Left lung (tissue), 14 donors: ENCODE measurements at places on chromosomes 1 and 21. TPM values are rescaled to one million over a fixed set of nuclear protein-coding genes. Genes with fewer than 3 reads are reported as not detected.

- DNase-seq: no peak
These were observed 27.7 kb downstream of the PLPP3 start for GRCh38 chr1:56551691-56552090.

DNA sequence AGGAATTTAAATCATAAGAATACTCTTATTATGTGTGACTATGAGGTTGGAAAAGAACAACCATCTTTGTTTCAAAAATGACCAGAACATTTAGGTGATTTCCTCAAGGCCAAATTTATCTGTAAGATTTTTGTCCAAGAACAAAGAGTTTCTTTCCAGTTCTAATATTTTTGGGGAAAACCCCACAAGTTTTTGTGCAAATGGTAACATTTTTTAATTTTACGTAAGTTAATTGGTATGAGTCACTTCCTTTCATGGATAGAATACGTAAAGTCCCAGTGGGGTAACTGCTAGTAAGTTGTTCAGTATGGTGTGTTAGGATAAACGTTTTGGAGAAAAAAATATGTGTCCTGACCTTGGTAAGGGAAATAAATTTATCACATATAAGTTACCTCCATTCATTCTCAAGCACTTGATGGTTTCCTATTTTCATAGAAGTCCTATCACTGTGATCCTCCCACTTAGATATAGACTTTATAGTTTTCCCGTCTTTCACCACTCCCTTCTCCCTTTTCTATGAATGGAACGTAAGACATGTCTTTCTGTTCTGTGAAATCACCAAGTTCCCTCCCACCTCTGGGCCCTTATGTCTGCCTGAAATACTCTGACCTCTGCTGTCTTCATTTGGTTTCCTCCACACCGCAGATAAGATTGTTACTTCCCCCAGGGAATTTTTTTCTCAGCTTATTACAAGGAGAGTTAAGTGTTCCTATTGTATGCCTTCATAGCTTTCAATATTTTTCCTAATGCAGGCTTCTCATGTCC, 34.9 kb upstream of the TSNAX start:
- DNase-seq: no peak

Gene ZNF691
- polyA plus RNA-seq: 18.0 TPM

Gene TCP10L
- 1.5 TPM for polyA plus RNA-seq

DNA sequence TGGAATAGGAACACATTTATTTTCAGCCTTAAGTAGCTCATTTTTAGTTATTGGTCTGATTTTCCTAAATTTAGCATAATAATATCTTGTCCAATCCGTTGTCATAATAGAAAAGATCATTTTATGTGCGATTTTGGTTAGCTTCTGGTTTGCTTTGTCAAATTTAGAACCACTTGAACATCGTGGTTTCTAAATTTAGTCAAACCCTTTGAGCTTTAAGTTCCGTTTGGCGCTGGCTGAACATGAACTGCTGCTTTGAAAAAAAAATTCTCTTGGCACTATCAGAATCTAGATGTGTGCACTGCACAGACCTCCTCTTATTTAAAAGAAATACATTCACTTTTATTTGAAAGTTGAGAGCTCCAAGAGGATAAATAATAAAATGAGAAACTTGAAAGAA, 370.6 kb downstream of the PTPRC start:
- DNase-seq: no peak

DNA sequence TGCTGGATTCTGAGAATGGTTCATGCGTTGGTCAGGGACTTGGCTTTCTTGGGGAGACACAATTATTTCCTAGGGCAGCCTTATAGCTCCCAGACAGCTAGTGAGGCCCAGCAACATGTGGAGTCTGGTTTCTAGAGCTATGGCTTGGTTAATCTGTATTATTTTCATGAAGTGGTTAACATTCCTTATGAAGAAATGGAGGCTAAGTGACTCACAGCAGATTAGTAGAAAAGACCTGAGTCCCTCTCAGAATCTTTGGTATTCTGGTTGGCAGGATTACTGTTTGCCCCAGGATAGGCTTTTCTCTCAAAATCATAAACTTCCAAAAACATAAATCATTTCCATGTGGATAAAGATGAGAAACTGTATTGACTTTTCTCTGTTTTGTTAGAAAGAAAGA, 42.3 kb downstream of the DUSP10 start:
- no peak for DNase-seq

Gene ANGPTL7
- polyA plus RNA-seq: 0.22 TPM

Gene HUNK
- 7.3 TPM for polyA plus RNA-seq

GRCh38 chr1:54928327-54928726, 41.3 kb upstream of the DHCR24 start:
- no peak for DNase-seq

DNA sequence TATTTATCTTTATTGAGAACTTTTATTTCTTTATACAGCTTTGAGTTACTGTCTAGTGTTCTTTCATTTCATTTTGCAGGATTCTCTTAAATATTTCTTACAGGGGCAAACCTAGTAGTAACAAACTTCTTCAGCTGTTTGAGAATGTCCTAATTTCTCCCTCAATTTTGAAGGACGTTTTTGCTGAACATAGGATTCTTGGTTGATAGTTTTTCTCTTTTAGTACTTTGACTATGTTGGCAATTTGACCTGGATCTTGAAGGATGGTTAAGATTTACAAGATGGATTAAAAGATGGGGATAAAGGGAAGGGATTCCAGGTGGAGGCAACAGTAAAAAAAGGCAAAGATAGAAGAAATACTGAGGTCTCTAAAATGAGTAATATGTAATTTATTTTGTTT, 38.9 kb downstream of the XPR1 start:
- no peak for DNase-seq

DNA sequence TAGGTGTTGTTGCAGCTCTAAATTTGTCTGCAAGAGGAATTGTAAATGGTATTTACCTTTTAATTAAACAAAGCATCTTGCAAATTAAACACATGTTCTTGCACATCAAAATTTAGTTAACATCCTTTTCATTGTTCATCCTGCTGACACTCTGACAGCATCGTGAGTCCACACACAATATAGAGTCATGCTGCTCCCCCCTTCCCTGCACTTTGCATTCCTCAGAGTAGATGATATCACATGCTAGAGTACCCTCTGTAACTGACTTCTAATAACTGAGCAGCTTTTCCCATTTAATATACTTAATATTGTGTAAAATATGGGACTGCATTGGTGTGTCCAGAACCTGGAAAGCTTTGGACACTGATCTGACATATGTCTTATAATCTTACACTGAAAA, 138.8 kb upstream of the DPYD start:
- DNase-seq: no peak
